Stimulated activated CD4-positive, alpha-beta T cell treated with anti-CD3 and anti-CD28 coated beads, Interleukin-1b, Interleukin-23, amount 100 ng/mL, for 1 hour (primary cell): ENCODE measurements at places on chromosomes 7 and 10.

GRCh38 chr10:16520900-16521299 lies 779 bp downstream of the C1QL3 start:
- no peak for DNase-seq

DNA sequence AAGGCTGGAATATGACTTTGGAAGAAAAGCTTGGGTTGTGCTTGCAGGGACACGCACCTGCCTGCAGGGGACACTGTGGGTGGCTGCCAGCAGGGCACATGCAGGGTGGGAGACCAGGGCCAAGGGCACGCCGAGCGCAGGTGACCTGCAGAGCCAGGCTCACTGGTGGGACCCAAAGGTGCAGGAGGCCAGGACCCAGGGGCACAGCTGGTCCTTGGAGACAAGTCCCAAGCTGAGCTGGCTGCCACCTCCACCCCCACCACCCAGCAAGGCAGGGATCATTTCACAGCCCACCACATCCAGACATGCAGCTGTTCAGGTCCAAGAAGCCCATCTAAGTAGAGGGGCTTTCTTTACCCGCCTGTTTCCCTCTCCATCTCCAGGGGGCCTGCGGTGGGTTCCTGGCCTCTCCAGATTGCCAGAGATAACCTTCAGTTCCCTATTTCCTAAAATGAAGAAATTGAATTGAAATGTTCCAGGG lies 13.8 kb upstream of the CLIP2 start:
- DNase-seq = no peak

DNA sequence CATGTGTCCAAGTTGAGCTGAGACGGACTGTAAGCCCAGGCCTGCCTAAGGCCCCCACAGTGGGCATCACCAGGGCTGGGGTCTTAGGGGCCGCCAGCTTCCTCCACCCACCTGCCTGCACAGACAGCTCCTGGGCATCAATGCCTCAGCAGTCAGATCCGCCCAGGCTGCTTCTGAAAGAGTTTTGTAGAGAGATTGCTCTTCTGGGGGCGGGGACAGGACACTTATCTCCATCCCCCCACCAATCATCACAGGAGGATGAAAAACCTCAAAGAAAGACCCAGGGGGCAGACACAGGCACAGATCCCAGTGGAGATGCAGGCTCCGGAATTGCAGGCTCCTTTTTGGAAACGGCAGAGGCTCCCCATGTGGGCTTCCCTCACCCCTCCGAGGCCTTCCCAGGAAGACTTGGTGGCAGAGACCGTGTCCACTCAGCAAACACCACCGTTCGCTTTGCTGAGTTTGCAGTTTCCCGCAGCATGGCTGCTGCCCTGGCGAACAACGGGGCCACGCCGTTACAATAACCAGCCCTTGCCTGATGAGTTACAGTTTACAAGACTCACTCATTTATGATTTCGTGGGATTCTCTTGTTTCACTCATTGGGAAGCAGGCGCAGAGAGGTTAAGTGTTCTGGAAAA lies 96.4 kb downstream of the MKI67 start:
- DNase-seq = no peak

DNA sequence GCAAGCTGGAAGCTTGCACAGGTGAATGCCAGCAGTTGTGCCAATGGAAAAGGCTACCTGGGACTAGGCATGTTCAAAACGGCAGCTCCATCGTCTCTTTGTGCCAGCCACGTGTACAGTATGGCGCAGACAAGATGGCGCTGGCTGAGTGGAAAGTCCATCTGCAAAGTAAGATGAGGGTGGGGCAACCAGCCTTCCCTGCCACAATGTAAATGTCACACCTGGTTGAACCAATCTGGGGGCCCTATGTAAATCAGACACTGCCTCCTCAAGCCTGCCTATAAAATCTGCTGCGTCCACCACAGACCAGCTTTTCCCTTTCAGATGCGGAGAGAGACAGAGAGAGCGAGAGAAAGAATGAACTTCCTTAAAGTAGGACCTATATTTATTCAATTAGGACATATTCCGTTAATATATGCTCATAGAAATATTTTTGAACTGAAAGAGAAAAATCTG lies 18.5 kb upstream of the C7orf33 start:
- DNase-seq = no peak

DNA sequence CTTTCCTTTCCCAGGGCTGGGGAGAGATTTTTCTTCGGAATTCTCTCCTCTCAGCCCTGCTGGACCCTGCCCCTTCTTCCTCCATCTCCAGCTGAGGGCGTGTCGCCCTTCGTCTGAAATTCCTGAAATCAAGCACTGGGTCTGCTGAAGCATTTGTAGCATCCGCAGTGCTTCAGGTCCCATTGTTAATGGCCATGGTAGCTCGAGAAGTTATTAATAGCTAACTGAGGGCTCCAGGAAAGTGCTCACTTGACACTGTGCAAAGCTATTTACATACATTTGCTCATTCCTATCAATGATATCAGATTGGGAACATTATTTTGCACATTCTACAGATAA lies 515 bp downstream of the FAM149B1 start:
- DNase-seq = no peak

- no peak for DNase-seq
Measured at GRCh38 chr7:151179287-151179860, 7.7 kb downstream of the ASB10 start.

- no peak for DNase-seq
Measured at GRCh38 chr7:27211764-27212204, 11.9 kb upstream of the HOXA13 start.
